Stimulated activated CD4-positive, alpha-beta T cell treated with anti-CD3 and anti-CD28 coated beads, TNF-alpha, amount 100 ng/mL, for 1 hour (primary cell): ENCODE measurements at places on chromosomes 5 and 9.

- no peak for DNase-seq
Measured at GRCh38 chr9:117282541-117282940, 132.3 kb downstream of the ASTN2 start.

- DNase-seq = no peak
Measured at GRCh38 chr5:1879292-1880263, 3.1 kb downstream of the IRX4 start.

DNA sequence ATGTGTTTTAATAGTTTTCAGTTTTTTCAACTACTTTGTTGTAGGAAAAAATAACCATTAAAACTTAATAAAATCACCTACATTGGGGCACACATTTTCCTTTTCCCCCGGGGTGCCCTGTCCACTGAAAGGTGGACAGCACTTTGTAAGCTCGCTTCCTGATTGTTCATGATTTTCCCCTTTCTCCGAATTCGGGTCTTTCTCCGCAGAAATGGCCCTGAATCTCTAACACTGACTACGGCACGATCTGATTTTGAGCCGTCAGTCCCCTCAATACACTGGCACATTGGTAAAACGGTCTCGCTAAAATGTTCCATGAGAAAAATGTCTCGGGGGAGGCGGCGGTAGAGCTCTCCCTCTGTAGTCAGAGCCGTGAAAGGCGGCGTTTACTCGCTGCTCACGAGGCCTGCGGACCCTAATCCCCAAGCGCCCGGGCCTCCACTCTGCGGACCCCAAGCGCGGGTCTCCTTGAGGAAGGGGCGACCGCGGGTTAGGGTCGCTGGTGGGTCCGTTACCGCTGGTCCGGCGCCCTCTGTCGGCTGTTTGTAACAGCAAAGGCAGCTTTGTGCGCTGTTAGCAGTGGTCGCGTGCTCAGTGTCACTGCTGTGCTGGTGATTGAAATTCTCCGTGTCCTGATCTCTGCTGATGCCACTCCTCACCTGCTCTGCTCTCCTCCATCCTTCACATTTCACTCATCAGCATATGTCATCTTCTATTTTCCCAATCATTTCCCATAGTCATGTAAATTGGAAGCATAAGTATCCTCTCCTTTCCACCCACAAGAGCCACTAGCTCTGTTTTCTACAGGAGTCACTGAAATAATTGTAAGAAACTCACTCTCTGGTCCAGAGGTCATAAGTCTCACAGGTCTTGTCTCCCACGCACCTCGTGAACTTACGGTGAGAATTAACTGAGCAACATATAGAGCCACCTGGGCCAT is 10.8 kb upstream of the IFNA2 start:
- DNase-seq = peak; percentile 52

DNA sequence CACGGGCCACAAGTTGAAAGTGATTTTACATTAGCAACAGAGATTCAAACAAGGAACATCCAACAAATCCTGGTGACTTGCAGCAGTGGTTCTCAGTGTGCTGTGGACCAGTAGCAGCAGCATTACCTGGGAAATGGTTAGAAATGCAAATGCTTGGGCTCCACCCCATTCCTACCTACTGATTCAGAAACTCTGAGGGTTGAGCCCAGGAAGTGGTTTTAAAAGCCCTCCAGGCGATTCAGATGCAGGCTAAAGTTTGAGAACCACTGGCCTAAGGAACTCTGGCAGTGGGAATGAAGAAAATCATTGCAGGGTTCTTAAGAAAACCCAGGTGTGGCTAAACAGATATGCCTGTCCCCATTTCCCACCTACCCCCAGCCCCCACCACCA is 398.8 kb downstream of the ENC1 start:
- DNase-seq = no peak

DNA sequence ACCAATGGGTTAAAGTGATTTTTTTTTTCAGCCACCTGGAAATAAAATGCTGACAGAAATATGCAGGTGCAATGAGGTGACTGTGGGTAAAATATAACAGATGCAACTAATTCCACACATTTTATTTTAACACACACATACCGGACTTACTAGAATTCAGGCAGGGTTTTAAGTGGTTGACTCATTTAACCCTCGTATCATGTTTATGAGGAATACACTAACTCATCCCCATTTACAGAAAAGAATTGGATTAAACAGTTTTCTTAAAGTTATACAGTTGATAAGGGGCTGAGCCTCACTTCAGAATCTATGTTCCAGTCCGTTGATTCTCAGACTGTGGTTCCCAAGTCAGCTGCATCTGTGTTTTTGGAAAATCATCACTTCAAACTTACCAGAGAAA is 207.5 kb downstream of the CHSY3 start:
- DNase-seq = no peak

DNA sequence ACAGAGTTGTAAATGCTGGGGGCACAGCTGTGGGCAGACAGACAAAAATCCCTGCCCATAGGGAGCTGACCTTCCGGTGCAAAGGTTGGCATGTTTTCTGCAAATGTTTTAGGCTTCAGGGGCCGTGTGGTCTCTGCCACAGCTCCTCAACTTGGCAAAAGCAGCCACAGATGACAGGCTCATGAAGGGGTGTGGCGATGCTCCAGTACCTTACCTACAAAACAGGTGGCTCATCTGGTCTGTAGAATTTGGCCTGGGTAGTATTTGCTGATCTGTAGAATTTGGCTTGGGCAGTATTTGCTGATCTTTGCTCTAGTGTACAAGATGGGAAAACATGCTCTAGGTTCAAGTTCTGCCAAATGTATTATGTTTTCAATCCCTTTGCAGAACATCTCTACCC is 283.9 kb downstream of the GADD45G start:
- no peak for DNase-seq

GRCh38 chr5:79552984-79553383 is 39.0 kb upstream of the HOMER1 start:
- DNase-seq = no peak

DNA sequence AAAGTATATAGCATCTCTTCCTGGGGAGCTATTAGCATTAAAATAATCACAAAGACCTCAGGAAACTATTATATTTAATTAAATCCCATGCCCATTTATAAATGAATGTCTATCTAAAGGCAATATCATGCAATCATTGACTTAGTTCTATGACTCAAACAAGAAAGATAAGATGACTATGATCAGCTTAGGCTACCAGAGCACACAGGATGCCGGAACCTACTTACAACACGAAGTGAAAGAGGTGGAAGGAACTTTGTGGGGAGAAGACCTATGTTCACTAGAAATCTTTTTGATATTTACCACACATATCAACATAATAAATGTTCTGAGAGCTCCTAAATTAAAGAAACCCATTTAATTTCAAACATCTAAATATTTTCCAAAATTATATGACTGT is 344.2 kb upstream of the CYLC2 start:
- DNase-seq = no peak

- no peak for DNase-seq
Measured at GRCh38 chr5:148336704-148337435, 1.5 kb downstream of the SPINK9 start.

DNA sequence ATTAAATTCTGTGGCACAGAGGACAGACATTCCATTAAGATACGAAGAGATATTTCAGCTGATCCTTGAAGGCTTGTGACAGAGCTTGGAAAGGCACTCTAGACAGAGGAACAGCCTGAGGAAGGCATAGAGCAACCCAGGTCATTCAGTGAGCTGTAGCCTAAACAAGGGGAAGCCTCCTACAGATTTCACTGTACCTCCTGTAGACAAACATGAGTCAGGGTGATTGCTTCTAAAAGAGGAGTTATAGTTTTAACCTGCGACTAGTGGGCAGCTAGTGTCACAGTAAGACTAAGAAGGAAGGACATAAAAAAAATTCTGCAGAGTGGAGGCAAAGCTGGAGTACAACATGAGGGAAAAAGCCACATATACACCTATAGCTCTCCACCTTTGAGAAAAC is 43.5 kb upstream of the ANKDD1B start:
- DNase-seq = no peak

- DNase-seq = no peak
Measured at GRCh38 chr5:171975877-171976667, 30.4 kb downstream of the FBXW11 start.

- DNase-seq = no peak
Measured at GRCh38 chr5:3428334-3428733, 167.3 kb upstream of the IRX1 start.

DNA sequence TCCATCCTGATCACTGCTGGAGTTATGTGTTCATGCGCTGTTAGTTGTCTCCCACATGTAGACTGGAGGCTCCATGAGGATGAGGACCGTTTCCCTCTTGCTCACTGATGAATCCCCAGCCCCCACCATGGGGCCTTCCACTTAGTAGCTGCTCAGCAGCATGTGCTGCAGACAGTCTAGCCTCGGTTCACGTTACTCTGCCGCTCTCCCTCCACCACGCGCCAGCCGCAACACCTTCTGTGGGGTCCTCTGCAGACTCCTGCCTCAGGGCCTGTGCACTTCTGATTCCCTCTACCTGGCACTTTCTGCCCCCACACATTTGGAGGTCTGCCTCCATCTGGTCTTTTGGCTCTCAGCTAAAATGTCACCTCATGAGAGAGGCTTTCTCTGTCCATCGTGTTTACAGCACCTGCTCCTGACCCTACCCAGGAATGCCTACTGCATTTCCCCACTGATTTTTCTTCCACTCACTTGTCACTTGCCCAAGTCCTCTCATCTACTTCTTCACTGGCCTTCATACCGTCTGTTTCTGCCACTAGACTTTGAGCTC is 36.3 kb downstream of the STK10 start:
- DNase-seq = no peak

- no peak for DNase-seq
Measured at GRCh38 chr5:175746851-175747250, 89.0 kb downstream of the HRH2 start.

DNA sequence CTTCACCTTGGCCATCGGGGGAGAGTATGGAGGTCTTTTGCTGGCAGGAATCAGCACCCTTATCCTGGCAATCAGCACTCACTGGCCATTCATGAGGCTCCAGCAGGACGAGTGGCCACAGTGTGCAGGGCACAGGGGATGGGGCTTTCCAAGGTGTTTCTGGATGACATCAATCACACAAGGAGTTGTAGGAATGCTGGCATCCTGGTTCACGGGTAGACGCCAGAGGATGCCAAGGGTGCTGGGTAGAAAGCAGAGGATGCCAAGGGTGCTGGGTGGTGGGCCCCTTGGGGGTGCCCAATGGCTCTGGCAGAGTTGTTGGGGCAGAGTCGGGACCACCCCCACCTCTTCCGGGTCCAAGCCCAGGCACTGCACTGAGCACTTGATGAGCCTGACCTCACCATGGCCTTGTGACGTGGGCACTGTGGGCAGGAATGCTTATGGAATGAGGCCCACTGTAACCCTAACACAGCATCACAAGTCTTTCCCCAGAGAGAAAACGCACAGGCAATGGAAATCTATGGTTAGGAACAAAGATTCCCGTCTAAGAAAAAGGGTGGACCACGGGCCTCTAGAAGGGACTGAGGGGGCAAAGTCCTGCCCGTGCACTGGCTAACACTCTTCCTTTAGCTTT is 29.1 kb downstream of the CEL start:
- no peak for DNase-seq

GRCh38 chr5:150508277-150508640 is 328 bp downstream of the NDST1 start:
- no peak for DNase-seq
